CD4-positive, alpha-beta memory T cell (primary cell): ENCODE measurements at places on chromosomes 16 and 17.

DNA sequence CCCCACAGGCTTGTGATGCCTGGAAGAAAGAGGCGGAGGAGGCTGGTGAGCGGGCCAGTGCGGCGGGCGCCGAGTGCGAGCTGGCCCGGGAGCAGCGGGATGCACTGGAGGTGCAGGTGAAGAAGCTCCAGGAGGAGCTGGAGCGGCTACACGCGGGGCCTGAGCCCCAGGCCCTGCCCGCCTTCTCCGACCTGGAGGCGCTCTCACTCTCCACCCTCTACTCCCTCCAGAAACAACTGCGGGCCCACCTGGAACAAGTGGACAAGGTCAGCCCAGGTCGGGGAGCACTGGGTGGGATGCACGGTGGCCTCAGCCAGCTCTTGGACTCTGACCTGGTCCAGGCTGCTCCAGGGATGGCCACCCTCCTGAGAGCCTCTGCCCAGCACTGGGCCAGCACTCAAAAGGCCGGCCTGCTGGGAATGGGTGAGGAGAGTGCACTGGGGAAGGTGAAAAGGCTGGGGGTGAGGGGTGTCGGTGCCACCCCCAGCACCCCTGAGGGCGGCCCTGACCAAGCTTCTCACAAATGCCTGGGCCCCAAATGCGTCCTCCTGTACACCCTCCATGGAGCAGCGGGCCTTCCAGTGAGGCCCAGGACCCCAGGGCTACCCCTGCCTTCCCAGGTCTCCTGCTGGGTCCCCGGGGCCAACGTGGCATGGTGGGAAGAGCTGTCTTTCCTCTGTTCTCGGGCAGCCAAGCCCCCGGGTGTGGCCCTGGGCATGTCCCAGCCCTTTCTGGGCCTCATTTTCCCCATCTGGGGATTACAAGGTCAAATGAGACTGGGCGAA lies 20.8 kb downstream of the UNC13D start:
- no peak for DNase-seq

DNA sequence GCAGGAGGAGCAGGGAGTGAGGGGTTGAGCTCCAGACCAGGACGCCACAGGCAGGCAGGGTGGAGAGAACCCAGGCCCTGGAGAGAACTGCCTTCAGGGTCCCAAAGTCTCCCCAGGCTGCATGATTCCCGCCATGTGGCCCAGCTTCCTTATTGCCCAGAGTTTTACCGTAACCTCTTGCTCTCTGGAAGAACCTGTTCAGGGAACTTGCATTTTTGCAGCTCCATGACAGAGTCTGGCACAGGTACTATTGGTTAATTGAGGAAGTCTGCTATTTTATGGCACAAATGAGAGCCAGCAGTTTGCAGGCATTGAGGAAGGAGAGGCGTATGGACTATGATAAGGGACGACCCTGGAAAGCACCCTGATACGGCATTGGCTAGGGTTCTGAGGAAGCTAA lies 11.6 kb upstream of the NOS2 start:
- DNase-seq, result no peak

DNA sequence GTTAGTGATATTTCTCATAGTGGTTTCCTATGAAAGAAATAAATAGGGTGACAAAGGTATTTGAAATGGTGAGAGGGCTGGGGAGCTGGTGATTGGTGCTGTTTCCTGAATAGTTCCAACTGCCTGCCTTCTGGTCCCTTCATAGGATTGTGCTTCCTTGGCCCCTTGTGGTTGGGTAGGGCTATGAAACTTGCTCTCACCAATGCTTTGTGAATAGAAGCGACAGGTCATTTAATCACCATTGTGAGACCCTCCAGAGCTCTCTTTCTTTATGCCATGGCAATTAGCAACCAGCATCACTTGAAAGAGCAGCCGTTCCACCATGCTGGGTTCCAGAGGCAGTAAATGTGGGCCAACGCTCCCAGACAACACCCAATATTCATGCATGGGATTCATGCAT lies 23.7 kb upstream of the WWOX start:
- DNase-seq, result no peak

- no peak for DNase-seq
Measured at GRCh38 chr16:1707193-1707790, 1.3 kb downstream of the MAPK8IP3 start.

GRCh38 chr17:14545156-14545906 lies 244.4 kb downstream of the HS3ST3B1 start:
- no peak for DNase-seq

DNA sequence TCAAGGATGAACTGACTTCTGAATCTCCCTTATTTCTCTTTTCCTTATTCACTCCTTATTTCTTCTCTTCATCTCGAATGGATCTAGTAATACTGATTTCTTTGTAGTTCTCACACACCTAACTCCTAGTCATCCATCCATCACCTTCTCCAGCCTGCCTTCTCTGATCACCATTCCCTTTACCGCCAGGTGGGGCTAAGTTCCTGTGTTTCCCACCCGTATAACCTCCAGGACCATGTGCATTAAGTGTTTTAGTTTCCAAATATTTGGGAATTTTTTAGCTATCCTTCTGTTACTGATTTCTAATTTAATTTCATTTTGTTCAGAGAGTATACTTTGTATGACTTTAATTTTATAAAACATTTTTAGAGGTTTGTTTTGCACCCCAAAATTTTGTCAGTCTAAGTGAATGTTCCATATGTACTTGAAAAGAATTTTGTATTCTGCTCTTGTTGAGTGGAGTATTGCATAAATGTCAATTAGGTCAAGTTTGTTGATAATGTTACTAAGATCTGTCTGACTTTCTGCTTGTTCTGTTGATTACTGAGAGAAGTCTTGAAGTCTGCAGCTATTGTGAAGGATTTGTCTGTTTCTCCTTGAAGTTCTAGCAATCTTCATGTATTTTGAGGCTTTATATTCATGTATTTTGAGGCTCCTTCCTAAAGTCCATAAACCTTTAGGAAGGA lies 8.8 kb downstream of the BPTF start:
- no peak for DNase-seq

DNA sequence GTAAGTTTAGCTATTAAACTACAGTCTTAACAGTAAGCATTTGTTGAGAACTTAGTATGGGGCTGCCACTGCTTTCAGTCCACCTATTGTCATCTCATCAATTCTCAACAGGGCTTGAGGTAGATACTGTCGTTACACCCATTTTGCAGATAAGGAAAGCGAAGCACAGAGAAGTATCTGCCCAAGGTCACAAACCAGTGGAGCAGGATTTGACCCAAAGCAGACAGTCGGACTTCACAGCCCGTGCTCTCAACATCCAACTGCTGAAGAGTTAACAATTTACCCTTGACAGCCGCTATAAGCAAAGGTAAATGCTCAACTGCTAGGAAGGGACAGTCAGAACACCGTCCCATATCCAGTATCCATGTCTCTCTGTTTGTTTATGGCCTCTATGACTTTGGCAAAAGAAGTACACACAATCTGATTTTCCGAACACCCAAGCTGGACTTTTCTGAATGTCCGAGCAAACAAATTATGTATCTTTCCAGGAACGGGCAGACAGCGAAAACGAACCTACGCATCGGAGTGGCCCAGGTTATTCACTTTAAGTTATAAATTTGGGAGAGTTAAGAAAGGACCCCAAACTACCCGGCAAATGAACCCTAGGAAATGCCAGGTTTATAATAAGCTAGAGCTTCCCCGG lies 1.2 kb downstream of the SIAH1 start:
- DNase-seq, result no peak

GRCh38 chr16:88430524-88431446 lies 22.3 kb upstream of the ZFPM1 start:
- peak; percentile 40 for DNase-seq

DNA sequence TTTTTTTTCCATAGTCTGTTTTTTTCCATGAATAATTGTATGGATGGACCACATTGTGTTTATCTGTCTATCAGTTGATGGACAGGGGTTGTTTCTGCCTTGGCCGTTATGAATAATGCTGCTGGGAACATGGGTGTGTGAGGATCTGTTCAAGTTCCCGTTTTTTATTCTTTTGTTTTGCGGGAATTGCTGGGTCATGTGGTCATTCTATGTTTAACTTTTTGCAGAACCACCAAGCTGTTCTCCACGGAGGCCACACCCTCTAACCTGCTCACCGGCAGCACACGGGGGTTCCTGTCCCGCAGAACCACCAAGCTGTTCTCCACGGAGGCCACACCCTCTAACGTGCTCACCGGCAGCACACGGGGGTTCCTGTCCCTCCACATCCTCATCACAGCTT lies 5.9 kb upstream of the MSLN start:
- no peak for DNase-seq

DNA sequence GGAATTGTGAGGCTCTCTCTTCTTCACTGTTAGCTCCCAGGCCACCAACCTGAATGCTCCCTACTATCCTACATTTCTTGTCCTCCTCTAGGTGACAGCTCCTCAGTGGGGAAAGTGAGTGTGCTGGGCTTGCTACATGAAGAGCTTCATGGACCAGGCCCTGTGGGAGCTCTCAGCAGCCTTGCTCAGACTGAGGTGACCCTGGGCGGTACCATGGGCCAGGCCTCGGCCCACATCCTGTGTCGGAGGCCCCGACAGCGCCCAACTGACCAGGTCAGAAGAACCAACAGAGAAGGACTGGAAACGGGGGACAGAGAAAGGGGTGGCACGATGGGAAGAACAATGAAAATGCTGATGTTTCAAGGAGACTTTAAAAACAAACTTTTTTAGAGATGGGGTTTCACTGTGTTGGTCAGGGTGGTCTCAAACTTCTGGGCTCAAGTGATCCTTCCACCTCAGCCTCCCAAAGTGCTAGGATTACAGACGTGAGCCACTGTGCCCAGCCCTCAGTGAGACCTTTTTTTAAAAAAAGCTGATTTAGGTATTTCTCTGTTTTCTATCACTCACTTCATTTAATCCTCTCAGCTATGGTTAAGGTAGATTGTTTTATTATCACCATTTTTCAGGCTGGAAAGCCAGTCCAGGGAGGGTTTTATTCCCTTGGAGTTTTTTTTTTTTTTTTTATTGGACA lies 4.9 kb downstream of the ELP5 start:
- DNase-seq, result no peak

- no peak for DNase-seq
Measured at GRCh38 chr16:30731411-30731810, 16.8 kb upstream of the PHKG2 start.

GRCh38 chr17:82838386-82839063 lies 1.3 kb downstream of the ZNF750 start:
- DNase-seq, result no peak

DNA sequence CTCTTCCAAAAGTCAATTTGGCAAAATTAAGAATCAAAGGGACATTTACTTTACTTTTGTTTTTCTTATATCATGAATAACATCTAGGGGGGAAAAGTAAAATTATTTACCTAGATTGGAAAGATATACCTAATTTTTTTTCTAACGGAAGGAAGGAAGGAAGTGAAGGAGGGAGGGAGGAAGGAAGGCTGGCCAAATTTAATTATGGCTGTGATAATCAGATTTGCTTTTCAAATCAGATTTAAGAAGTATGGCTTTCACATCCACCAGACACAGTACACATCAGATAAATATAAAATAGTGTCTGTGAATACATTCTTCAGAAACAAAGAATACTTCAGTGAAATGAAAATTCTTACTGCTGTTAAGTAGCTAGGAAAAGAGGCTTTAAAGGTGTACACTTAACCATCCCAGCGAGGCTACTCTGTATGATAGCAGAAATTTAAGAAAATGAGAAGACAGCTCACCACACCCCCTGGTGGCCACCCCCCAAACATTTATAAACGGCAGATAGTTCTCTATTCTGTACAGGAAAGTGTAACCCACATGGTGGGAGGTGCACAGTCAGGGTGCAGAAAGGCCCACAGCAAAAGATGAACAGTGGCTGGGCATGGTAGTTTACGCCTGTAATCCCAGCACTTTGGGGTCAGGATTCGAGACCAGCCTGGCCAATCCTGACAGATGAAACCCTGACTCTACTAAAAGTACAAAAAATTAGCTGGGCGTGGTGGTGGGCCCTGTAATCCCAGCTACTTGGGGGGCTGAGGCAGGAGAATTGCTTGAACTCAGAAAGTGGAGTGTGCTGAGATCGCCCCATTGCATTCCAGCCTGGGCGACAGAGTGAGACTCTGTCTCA lies 150.8 kb downstream of the SSH2 start:
- DNase-seq, result peak; percentile 75

GRCh38 chr17:73639932-73640331 lies 4.3 kb downstream of the SDK2 start:
- DNase-seq, result no peak

DNA sequence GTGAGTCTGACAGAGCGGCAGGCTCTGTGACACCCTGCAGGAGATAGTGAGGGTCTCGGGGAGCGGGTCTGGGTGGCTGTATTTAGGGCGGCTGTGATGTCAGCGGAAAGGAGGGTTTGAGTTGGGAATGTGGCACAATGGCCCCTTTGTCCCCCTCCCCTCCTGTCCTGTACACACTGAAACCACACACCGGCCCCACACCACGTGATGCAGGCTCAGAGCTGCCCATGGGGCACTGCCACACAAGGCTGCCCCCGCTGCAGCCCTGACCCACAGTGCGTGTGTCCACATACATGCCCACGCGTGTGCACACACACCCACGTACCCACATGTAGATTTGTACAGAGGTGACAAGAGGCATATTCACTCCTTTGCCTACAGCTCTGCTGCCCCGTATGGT lies 15.3 kb downstream of the SGCA start:
- no peak for DNase-seq

- no peak for DNase-seq
Measured at GRCh38 chr17:2484876-2485275, 26.8 kb downstream of the METTL16 start.

- DNase-seq, result no peak
Measured at GRCh38 chr17:59756236-59756818, 48.9 kb downstream of the VMP1 start.
